ENCODE measurements at places on chromosomes 11 and 22.

GRCh38 chr11:34263441-34264091 lies 94.2 kb downstream of the ABTB2 start:
- no peak for DNase-seq

GRCh38 chr11:117646411-117646810 lies 150.6 kb downstream of the DSCAML1 start:
- no peak for DNase-seq

DNA sequence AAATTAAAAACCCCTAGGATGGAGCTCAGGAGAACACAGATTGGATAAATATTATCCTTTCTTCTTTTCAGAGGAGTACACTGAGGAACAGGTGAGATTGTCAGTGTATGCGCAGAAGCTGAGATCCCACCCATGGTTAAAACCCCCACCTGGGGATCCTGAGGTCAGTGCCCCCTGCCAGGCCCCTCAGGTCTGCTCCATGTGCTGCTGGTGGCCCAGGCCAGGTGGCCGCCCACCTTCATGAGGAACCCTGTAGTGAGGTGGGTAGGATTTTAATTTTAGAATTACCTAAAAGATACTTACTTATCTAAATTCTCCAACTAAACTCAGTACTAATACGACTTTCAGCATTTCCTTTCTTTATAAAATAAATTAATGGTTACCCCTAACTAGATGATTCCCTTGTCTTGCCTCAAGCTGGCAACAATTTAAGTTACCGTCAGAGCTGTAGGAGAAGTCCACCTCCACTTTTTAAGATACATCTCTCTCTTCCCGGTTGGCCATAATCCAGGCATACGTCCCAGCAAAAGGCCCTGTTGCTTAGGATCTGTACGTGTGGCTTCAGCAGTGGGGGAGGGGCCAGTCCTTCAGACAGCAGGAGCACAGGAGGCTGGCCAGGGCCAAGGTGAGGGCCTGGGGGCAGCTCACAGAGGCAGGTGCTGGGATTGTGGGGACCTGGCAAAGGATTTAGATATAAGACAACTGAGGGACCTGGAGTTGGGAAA lies 61.5 kb upstream of the PITPNB start:
- no peak for DNase-seq

DNA sequence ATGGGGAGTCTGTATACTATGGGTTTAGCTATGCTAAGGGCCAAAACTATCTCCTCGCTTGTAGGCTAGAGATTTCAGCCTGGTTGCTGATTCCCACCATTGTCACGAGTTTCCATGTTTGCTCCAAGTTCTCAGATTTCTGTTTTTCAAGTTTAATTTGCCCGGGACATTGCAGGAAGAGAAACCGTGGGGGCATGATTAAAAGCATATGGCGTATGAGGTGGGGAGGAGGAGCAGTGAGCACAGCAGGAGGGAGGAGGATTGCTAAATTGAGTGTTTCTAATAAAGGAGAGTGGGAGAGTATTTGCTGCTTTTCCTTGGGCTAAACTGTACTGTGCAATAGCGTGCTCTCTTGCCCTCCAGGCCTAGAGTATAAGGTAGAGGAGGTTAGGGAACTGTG lies 558.4 kb downstream of the METTL15 start:
- no peak for DNase-seq

DNA sequence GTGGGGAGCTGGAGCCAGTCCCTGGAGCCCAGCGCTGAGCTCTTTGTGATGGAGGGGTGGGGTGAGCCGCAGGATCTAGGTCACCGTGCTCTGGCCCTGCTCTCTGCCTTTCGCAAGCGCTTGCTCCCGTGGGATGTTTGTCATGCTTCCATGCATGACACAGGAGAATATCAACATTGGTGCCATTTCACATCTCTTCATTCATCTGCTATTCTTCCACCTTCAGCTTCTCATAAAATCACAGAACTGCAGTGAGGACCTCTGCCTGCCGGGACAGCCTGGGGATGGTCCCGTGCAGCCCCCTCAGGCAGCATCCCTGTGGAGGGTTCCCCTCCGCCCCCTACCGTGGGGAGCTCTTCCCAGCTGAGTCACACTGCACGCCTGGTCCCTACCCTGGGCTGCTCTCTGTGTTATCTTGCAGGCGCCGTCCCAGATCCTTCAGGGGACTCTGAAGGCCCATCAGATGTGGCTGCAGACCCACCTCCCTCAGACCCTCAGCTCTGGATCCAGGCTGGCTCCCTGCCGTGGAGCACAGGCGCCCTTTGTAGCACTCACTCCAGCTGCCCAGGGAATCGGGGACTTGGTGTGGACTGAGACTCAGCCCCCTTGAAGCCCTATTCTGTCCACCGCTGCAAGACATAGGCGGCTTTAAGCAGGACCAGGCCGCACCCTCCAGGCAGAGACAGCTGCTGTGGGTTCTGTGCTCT lies 5.1 kb upstream of the SEPTIN5 start:
- no peak for DNase-seq

GRCh38 chr11:22317656-22318055 lies 20.5 kb upstream of the SLC17A6 start:
- no peak for DNase-seq

DNA sequence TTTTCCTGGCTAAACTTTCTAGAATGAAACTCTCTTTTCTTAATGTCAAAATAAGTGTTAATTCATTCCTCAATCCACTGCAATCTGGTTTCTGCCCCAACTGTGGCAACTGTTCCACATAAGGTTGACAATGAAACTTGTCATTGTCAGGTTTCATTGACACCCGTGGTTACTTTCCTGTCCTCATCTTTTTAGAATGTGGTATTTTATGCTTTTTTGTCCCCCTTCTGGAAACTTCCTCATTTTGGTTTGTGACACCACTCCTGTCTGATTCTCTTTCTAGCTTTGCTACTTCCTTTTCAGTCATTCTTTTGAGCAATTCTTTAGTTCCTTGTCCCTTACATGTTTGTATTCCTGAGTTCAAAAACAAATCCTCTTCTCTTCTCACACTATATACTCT lies 7.5 kb upstream of the PDE3B start:
- DNase-seq: no peak

- DNase-seq: no peak
Observed at GRCh38 chr22:38835888-38836301, 7.9 kb downstream of the NPTXR start.

DNA sequence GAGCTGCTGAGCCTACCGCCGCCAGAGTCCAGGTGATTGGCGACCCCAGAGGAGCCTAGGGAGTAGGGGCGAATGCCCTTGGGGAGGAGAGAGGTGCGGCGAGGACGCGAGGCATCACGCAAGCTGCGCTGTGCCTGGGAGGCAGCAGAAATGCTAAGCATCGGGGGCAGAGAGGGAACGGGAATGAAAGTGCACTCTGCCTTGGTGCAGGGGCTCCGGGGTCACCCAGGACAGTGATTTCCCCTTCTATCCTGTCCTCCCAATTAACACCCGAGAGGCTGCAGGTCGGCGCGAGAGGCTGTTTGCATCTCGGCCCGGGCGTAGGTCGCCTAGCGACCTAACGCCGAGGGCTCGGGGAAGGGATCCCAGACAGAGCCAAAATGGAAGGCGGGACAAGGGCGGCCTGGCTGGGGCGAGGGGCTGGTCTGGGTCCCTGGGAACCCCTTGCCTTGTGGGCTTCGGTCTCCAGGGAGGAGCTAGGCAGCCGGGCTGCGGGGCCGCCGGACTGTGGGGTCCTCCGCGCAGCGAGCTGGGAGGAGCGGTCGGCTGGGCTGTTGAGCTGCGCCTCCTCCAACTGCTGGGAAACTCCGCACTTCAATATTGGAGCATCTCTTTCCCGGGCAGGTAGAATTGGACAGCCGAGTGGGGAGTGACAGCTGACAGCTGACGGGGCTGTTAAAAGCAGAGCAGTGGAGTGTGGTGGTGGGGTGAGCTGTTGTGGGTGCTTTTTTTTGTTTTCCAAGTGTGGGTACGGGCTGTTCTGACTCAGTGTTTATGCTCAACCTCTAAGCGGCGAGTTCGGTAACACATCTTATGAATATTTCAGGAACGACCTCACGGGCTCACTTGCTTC lies 657 bp downstream of the ELMOD1 start:
- DNase-seq: peak; percentile 40

DNA sequence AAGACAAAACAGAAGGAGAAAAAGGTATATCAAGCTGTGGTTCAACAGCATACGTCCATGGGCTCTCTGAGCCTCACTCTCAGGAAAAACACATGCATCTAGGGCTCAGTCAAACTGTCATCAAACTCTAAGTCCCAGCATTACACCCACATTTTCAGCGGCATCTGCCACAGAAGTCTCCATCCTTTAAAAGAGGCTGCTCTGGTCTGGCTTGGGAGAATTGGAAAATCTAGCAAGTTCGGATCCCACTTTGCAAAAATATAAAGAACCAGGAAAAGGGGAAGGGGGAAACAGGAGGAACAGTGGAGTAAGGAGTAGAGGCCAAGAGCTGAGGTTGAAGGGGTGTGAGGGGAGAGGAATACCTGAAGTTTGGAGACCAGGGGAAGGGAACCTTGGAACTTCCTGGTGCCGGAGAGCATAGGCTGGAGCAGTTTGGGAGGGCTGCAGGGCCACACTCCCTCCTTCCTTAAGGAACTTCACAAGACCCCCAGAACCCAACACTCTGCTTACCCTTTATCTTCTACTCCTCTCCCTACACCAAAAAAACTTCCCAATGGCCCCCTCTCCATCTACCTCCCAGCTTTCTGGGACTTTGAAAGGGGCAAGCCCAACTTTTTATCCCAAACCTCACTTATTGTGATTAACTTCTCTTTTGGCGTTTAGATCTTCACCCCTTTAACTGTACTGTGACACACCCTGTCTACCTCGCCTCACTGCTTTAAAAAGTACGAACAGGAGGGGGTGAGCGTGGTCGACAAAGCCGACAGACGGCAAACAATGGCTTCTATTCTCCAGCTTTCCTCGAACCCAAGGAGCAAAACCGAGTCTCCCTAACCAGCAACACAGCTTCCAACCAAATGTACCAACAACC lies 4.0 kb downstream of the PAX6 start:
- no peak for DNase-seq

DNA sequence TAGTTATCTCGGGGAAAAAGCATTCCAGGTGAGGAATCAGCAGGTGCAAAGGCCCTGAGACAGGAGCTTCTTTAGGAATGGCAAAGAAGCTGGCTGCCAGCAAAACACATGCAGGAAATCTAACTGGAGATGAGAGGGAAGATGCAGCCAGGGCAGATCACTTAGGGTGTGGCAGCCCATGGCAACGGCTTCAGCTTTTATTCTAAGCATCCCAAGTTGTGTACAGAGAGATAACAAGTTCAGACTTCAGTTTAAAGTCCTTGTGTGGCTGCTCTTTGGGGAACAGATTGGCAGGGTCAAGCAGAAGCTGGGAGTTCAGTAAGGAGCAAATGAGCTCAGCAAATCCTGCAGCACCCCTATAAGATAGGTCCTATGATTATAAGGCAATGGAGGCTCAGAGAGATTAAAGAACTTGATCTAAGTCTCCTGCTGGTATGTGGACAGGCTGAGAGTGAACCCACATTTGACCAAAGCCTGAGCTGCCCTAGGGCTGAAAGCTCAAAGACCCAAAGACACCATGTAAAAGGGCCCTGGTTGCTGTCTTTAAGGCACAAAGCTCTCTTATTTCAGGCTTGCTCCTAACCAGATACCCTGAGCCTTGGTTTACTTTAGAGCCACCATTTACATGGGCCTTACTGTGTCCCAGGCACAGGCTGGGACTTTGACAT lies 466.8 kb downstream of the SOX6 start:
- no peak for DNase-seq

DNA sequence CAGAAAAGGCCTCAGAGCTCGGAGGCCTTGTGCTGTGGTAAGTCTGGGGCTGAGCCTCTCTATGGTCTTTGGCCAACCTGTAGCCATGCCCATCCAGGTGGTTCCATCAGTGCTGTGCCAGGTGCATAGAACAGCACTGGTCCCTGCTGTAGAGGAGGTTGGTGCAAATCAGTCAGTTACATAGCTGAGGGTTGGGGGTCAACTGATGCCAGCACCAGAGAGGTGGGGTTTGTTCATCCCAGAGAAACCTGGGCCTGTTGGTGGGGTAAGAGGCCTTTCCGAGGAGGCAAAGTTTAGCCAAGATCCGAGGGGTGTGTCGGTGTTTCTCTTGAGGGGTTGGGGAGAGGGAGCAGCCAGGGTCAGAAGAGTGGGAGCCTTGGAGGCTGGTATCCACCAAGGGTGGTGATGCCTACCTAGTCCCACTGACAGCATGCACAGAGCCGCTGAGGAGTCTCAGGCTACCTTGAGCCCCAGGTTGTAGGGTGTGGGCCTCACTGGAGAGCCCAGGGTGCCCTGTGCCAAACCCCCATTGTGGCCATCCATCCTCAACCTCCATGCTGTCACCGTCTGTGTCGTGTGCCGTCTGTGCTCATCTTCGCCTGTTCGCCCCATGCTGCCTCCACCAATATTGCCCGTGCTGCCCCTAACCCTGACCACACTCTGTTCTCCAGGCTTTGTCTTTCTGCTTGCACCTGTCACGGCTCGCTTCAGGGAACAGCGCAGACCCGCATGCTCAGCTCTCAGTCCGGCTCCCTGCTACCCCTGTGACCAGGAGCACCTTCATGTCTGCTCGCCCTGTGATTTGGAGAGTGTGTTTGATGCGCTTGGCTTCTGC lies 78.7 kb upstream of the SUSD2 start:
- DNase-seq: no peak

DNA sequence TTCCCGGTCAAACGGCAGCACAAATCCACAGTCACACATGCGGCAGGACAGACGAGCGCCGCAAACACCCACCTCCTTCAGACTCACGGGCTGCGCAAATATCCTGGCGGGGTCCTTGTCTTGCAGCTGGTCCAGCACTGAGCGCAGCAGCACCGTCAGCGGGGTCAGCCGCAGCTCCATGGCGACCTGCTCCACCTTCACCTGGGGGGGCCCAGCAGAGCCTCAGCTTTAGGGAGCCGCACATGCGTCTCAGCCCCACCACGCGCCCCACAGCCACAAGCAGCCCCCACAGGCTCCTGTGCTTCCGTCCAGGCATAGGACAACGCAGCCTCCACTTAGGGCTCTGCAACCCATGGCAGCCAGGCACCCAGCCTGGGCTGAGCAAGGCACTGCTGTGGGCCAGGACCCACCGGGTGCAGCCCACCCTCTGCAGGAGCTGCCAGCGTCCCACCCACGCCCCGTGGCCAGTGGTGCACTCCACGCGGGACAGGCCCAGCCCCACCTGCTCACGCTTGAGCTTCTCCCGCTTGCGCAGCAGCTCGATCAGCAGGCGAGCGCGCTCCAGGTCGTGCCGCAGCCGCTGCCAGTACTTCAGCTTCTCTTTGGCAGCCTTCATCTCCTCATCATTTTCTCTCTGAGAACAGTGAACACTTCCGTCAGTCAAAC lies 29.1 kb downstream of the BRD1 start:
- no peak for DNase-seq

GRCh38 chr11:65329944-65330403 lies 3.7 kb upstream of the DPF2 start:
- peak; percentile 90 for DNase-seq

GRCh38 chr11:16891165-16891564 lies 123.0 kb downstream of the PLEKHA7 start:
- DNase-seq: no peak

- DNase-seq: no peak
Observed at GRCh38 chr11:72618803-72619202, 55.4 kb downstream of the PDE2A start.

DNA sequence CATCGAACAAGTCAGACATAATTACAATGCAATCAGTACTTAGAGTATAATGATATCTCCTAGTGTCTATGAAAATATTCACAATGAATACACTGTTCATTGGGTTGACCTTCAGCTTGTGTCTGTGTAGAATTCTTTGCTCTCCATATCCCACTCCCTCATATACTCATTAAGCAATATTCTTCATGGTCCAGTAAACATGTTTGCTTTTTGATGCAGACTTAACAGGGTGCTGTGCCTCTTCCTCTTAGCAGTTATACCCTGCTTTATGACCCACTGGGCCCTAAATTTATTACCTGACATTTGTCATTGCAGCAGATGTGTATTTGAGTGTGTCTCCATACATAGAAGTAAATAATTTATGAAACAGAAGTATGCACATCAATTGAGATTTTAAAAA lies 352.5 kb upstream of the CCDC179 start:
- DNase-seq: no peak

Data from activated CD4-positive, alpha-beta T cell treated with anti-CD3 and anti-CD28 coated beads, Interleukin-2, amount 50 U/mL, for 24 hours (primary cell).